ENCODE measurements at places on chromosomes 1 and 21.

- DNase-seq: no peak
Observed at GRCh38 chr21:35565204-35565611, 495.1 kb downstream of the SETD4 start.

GRCh38 chr1:28668191-28668955, at the start of gene GMEB1:
TSS of gene GMEB1 (plus strand) at chr1:28668784. CDS start at chr1:28683613, 14,829 bp downstream.
- peak; percentile 38 for DNase-seq

- DNase-seq: no peak
Observed at GRCh38 chr1:22845398-22845935, 127.2 kb downstream of the LACTBL1 start.

- DNase-seq: no peak
Observed at GRCh38 chr21:16563795-16564194, 834.0 kb downstream of the USP25 start.

DNA sequence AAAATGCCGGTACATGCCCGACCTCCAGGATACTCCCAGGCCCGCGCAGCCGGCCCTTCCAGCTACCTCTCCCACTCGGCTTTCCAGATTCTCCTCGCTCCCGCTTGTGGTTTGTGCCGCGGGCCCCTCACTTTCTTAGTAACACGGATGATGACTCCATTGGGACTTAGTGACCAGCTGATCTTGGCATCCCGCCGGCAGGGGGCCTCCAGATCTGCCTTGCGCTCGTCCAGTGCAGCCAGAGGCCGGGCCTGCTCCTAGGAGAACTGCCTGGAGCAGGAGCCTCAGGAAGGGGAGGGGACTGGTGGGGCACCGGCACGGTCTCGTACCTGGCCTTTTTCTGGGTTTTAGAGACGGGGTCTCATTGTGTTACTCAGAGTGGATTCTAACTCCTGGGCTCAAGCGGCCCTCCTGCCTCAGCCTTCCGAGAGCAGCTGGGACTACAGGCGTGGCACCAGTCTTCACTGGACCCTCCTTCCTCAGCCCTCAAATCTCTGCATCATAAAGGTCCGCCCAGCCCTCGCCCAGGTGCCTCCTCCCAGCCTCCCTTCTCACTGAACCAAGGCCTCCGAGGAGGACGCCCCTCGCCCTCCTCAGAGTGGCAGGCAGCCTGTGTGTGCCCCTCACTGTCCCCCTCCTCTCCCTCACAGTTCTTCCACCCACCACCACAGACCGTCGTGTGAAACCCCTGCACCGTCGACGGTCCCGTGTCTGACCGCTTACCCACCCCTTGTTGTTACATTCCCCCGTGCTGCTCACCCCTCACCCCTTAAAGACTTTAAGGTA, 78.6 kb downstream of the SLC25A24 start:
- no peak for DNase-seq

DNA sequence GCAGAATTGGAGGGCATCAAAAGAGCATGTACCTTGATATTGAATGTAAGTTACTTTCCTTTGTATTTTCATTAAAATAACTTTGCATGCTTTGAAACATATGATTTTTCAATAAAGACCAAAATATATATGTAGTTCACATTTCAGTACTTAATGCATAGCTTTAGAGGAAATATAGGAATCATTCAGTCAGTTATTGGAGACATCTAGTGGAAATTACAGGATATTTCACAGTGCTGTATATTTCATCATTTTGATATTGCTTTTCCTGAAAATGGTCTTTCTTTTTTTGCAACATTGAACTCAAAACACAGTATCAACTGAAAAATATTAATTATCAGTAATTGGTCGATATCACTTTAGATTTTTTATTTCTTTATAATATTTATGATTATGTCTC, 375.8 kb downstream of the NCAM2 start:
- no peak for DNase-seq

DNA sequence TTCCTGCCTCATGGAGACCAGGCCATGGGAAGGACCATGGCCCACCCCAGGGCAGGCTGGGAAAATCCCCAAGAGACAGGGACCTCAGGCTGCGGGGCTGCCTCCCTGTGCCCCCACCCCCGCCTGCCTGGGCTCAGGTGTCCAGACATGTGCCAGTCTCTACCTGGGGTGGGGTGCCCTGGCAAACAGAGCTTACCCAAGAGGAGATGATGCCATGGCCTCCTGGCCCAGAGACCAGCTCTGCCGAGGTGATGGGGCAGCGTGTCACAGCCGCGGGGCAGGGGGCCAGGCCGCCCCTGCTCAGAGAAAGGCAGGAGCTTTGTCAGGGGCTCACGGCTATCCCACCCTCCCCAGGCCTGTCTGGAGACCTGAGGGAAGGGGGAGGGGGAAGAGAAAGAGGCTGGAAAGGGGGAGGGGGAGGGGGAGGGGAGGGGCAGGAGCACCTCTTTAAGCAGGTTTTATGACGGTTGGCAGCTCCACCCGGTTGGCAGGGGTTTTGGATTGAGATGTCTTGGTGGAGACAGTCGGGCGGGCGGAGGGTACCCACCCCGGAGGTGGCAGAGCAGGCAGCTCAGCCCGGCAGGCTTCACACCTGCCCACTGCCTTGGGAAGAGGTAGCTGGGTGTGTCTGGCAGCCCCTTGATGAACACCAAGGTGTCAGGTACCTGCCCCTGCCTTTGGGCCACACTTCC, 101.5 kb upstream of the IFFO2 start:
- no peak for DNase-seq

GRCh38 chr1:171247501-171247900, 793 bp upstream of the FMO1 start:
- DNase-seq: no peak

DNA sequence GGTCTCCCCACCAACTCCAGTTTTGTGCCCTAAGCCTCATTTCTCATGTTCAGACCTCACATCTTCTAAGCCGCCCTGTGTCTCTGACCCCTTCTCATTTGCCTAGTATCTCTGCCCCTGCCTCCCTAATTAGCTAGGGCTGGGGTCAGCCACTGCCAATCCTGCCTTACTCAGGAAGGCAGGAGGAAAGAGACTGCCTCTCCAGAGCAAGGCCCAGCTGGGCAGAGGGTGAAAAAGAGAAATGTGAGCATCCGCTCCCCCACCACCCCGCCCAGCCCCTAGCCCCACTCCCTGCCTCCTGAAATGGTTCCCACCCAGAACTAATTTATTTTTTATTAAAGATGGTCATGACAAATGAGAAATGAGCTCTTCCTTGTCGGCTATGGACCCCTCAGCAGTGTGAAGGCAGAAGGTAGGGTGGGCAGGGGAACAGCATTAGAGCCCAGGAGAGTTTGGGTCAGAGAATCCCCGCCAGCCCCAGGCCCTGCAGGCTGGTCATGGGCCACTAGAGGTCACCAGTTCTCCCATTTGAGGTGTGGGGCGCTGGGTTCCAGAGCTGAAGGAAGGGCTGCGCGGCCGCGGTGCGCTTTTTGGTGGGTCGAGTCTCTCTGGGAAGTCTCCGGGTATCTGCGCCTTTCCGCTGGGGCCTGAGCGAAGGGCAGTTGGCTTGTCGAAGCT, 11.5 kb downstream of the ADAMTSL4 start:
- DNase-seq: peak; percentile 57

GRCh38 chr1:58107943-58108342, 438.6 kb downstream of the OMA1 start:
- no peak for DNase-seq

DNA sequence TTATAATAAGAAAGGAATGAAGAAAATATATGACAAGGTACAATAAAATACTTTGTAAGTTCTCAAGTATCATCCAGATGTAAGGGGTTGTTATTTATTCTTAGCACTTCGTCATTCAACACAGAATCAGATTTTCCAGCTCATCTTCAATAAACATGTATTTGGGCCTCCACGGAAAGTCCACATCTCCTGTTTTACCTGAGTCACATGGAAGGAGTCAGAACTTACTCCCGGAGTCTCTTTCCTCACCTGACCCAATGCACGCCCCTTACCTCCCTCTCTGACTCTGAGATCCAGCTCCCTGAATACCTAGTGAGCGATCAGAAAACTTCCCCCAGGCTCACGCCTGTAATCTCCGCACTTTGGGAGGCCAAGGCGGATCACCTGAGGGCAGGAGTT, 1.5 kb upstream of the PMVK start:
- DNase-seq: no peak

DNA sequence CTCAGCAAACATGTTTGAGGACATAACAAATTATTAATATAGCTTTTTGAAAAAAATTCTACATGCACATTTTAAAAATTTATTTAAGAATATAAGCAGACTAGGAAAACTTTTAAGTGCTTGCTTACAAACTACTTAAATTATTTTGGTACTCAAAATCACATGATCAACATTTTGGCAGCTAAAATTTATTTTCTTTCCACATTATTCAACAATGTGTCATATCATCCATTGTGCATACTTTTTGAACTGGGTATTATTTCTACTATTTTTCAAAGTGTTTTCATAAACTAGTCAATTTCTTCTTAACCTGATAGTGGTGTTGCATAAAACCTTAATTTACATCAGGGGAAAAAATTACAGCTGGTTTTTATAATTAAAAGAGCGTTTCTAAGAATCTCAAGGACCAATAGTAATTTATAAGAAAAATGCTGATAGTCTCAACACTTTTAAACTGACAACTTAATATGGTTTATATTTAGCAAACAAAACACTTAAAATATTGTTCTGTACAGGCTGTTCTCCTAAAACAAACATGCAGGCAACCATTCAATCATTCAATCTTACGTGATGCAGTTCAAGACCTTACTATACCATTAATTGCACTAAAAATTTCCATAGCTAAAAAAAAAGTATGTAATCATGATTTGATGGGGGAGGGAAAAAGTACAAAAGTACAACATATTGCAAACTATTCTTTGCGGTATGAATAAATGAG, 105.0 kb downstream of the GPATCH2 start:
- no peak for DNase-seq

- DNase-seq: no peak
Observed at GRCh38 chr1:200674838-200675587, 5.3 kb upstream of the DDX59 start.

DNA sequence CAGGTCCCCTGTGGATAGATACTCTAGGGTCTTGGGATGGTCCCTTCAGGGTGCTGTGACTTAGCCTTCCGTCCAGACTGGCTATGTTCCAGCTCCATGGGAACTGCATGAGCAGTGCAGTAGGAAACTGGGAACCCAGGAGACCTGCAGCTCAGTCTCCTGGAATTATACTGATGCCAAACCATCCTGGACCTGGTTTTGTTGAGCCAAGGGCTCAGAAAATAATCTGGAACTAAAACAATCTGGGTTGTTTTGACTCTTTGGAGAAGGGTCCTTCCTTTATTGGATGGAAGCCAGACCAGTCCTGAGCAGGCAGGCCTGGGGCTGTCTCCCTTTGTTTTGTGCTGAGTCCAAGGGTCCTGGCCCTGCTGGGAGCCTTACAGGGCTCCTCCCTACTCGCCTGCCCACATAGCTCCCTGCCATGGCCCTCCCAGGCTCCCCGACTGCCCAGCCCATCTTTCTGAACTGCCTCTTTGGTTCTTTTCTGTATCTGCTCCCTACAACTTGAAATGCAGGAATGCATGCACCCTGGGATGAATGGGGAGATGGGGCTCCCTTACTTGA, 1.2 kb downstream of the IPO13 start:
- no peak for DNase-seq

DNA sequence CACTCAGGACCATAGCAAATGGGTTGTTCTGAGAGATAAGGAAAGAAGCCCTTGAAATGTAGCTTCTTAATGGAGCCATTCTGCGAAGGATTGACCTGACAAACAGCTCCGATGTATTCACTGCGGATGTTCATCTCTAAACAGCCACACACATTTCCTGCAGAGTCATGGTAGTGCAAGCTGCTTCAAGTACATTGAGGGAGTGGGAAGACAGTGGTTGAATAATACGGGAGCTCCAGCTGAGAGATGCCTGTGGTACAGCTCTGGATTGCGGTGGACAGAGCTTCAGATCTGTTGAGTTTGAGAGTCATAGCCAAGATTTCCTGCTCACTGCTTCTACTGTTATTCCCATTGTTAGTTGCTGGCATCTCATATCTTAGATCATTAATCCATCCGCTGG, 86.6 kb downstream of the ZBTB18 start:
- DNase-seq: no peak

DNA sequence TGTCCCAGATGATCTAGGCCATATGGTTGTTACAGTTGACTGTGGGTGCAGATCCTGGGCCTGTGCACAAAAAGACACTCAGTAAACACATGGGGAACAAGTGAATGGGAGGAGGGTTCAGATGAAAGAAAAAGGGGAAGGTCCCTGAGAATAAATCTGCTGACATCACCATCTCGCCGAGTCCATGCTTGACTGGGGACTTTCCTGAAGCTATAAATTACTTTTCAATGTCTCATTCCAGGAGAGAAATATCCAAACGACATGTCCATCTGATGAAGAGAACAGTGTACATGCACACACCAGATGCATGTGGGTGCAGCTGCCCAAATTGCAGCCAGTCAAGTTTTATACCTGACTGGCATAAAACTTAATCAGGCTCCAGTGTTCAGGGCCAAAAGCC, 109.0 kb downstream of the HIVEP3 start:
- no peak for DNase-seq

DNA sequence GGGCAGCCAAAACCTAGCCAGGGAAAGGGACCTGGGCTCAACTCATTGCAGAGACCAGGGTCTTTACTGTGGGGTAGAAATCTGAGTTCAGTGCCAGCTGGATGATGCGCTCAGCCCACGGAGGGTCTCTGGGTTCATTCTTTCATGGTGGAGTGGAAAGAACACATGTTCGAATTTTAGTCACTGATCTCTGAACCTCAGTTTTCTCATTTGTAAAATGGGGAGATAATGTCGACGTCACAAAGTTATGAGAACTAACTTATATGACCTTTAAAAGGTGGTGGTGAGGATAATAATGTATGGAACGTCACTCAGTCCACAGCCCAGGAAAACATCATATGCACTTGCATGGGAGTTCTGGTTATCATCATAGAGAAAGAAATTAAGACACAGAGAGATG, 1.2 kb upstream of the TAL1 start:
- no peak for DNase-seq

- no peak for DNase-seq
Observed at GRCh38 chr21:45845063-45845769, 136.4 kb upstream of the COL6A1 start.

Data from NCI-H524 treated with DMSO at 0.1 percent for 48 hours (cell line).